Tibial artery (tissue), 4 donors: ENCODE measurements at places on chromosomes 12 and 14.

GRCh38 chr14:22432348-22432976 lies 156.6 kb downstream of the DAD1 start:
- DNase-seq, result peak; percentile 48

GRCh38 chr12:10220398-10221077 lies 7.9 kb downstream of the GABARAPL1 start:
- DNase-seq, result peak; percentile 89

GRCh38 chr14:23704890-23705289 lies 68.7 kb downstream of the DHRS2 start:
- DNase-seq, result no peak

- DNase-seq, result no peak
Measured at GRCh38 chr12:52054833-52055730, 3.8 kb downstream of the NR4A1 start.

- peak; percentile 86 for DNase-seq
Measured at GRCh38 chr12:101925361-101925760, 48.0 kb downstream of the DRAM1 start.

DNA sequence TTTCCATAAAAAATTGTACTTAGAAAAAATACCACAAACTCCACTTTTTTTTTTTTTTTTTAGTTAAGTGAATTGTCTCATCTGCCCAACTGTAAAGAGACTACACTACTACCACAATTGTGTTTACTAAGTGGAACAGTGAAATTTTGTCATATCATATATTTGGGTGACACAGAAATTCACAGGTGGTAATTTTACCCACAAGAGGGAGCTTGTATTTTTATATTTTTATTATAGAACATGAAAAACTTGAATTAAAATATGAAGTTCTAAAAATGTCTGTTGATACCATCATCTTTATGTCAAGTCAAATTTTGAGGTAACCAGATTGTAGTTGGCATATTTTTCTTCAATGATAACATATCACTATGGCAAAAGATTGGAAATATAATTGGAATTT lies 329.4 kb upstream of the SOX5 start:
- DNase-seq, result no peak
